ENCODE measurements at places on chromosomes 7 and 10.

DNA sequence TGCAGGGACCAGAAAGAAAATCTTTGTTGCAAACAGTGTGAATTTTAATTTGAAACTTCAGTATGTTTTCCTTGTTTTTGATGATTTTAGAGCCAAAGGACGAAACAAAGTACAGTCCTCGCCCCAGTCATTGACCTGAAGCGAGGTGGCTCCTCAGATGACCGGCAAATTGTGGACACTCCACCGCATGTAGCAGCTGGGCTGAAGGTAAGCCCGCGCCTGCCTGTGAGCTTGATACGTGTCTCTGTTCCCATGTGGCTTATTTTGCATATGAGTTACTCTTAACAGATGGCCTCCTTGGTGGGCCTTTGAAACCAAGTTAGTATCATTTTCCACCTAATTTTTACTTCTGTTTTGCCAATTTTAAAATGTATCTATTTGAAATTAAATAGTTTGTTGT, 12.3 kb downstream of the RBM17 start:
- no peak for DNase-seq

DNA sequence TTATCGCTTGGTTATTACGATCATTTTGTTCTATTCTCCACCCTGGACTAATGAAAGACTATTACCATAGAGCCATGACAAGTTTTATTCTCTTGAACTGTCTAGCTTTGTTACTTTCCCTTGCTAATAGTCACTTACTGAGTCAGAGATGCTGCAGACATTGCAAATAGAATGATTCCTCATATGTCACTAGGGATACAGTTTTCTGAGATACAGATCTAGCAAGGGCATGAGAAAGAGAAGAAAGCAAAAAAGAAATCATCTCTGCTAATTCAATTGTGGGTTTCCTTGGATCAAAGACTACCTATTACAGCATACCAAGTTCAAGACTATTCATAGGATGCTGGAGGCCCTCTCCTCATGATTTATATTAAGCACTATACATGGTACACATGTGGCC, 204.3 kb downstream of the MBL2 start:
- DNase-seq = no peak

DNA sequence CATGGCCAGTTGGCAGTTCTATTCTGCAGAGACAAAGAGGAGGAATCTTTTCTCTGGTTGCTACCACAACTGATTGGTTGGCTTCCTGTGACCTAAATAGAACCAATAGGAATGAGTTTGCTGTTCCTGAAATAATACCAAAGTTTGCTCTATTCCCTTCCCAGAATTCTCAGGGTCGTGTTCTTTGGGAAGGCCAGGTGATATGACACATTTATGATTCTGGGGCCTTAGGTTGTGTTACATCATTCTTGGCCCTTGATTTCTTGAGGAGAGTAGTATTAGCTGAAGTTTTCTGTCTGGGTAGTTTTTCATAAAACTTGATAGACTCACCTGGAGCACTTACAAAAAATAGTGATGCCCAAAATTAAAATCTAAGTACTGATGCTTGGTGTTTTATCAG, 171.9 kb downstream of the LRRC4 start:
- DNase-seq = no peak

- DNase-seq = no peak
Observed at GRCh38 chr10:70753026-70753663, 32.0 kb downstream of the TBATA start.

DNA sequence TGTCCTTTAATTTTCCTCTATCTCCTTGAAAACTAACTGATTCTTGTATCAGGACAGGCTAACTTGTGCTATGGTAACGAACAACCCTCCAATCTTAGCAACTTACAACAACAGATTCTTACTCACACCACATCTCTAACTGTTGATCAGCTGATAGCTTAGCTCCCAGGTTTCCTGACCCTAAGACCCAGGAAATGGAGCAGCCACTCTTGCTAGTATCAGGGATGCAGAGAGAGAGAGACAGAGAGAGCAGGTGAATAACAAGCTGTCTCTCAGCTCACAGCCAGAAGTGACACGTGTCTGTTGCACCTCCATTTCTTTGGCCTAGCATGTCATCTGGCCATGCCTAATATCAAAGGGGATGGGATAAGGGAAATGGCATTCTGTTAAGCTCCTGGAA, 1289.0 kb upstream of the AUTS2 start:
- DNase-seq = no peak

DNA sequence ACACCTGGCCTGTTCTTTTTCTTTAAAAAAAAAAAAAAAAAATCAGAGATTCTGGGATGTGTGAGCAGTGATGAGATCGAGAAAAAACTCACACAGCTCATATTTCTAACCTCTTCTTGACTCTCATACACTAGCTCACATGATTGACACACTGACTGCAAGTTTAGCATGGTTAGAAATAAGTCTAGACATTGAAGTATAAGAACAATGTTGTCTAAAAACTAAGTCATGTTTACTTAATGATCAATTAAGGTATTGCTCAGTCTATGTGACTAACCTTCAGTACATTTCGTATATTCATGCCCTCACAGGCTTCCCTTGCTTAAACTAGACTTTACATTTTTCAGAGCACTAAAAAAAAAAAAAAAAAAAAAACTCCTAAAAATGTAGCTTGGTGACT, 775.1 kb downstream of the GATA3 start:
- DNase-seq = no peak

- no peak for DNase-seq
Observed at GRCh38 chr7:23275912-23276311, 23.2 kb upstream of the MALSU1 start.
